Activated CD8-positive, alpha-beta T cell treated with anti-CD3 and anti-CD28 coated beads for 36 hours (primary cell): ENCODE measurements at places on chromosomes 16 and 17. TPM values are rescaled to one million over a fixed set of nuclear protein-coding genes. Genes with fewer than 3 reads are reported as not detected.
A peak's percentile ranks its signal among the peaks of the same experiment; 100 is the strongest.

GRCh38 chr17:58487589-58488427 is at the start of gene HSF5:
TSS of gene HSF5 (minus strand) at chr17:58488408. CDS start at chr17:58488274, 134 bp downstream.
- H3K36me3 ChIP-seq: peaks cover 41% of the 10 kb centered on the region
- peak; percentile 80 for DNase-seq
- peaks cover 18% of the 10 kb centered on the region for H3K4me1 ChIP-seq
- peak within 1 kb of the TSS; percentile 51 for H3K4me3 ChIP-seq

Gene CNP
- total RNA-seq: 54.5 TPM

DNA sequence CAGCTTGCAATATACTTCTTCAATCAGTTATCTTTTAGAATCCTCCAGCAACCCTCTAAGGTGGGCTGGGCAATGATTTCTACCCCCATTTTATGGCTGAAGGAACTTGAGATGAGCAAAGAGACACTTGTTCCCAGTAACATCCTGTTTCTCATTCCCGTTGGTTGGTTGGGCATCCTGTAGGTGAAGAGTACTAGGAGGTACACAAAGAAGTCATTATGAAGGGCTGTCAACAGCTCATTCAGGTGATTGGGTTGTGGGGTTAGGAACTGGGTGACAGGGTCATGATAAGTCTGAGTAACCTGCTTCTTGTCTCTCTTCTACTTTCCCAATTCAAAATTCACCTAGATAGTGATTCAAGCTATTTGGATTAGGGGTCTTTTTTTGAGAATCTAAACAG is 76.5 kb downstream of the MMD start:
- peaks cover 4% of the 10 kb centered on the region for H3K27me3 ChIP-seq
- H3K27ac ChIP-seq: no peak overlapping the region
- H3K36me3 ChIP-seq: no peaks in the 10 kb centered on the region

Gene UTS2R
- not detected for total RNA-seq

DNA sequence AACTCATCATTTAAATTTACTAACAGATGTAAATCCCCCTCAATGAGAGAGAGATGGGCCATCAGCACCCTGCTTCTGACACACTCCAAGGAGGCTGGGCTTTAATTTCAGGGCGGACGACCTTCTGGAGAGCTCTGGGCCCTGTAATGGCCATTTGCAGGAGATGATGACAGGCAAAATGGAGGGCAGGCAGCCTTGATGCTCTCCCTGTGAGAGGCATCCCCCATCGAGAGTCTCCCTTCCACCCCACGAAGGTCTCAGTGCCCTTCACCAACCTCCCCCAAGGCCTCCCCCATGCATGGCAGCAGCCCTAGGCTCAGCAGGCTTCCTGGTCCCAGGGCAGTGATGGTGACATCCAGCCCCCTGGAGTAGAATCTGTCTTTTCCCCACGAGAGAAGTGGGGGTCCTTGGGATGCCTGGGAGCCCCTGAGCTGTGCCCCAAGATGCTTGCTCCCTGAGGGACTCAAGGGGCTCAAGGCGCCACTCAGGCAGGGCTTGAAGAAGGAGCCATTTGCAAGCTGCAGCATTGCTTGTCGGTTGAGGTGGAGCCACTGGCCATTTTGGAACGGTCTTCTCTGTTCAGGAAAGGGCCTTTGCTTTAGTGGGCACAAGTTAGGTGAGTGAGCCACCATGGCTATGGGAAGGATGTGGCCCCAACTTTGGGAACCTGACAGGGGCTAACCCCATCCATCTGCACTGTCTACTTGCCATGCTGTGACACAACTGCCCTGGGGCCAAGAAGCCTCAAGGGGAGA is 82.6 kb downstream of the C16orf78 start:
- H3K4me1 ChIP-seq: peaks cover 4% of the 10 kb centered on the region
- H3K36me3 ChIP-seq: no peaks in the 10 kb centered on the region
- no peak overlapping the region for H3K27ac ChIP-seq
- H3K27me3 ChIP-seq: no peaks in the 10 kb centered on the region

DNA sequence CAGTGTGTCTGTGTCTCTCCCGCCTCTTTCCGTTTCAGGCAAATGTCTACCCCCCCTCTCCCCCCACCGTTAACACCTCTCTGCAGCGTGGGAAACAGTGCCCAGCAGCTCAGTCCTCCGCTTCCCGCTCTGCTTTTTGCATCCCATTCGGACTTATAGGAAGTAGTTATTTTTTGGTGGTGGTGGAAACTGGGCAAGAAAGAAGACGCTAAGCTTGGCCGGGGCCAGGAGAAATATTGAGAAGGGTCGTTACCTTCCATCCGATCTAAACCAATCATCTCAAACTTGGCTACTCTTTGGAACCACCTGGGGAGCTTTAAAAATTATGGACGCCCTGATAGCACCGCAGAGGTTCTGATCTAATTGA is 499 bp upstream of the HLF start:
- no peak overlapping the region for H3K27ac ChIP-seq
- no peak for DNase-seq

GRCh38 chr17:31256936-31257335 is 40.1 kb downstream of the OMG start:
- H3K36me3 ChIP-seq: peaks cover 3% of the 10 kb centered on the region
- no peak overlapping the region for H3K4me3 ChIP-seq
- H3K4me1 ChIP-seq: no peaks in the 10 kb centered on the region

Gene CDRT4
- total RNA-seq: 3.7 TPM

GRCh38 chr16:27822996-27823395 is 240.5 kb downstream of the GSG1L start:
- peaks cover 2% of the 10 kb centered on the region for H3K27me3 ChIP-seq
- H3K4me1 ChIP-seq: no peaks in the 10 kb centered on the region
- H3K27ac ChIP-seq: no peak overlapping the region
- no peaks in the 10 kb centered on the region for H3K36me3 ChIP-seq
- H3K4me3 ChIP-seq: no peak overlapping the region

- no peak overlapping the region for H3K4me3 ChIP-seq
- H3K27me3 ChIP-seq: peaks cover 33% of the 10 kb centered on the region
- H3K27ac ChIP-seq: no peak overlapping the region
- no peaks in the 10 kb centered on the region for H3K36me3 ChIP-seq
- H3K4me1 ChIP-seq: peaks cover 8% of the 10 kb centered on the region
- DNase-seq: no peak
These were observed 14.8 kb downstream of the NPTX1 start for GRCh38 chr17:80461528-80462160.

DNA sequence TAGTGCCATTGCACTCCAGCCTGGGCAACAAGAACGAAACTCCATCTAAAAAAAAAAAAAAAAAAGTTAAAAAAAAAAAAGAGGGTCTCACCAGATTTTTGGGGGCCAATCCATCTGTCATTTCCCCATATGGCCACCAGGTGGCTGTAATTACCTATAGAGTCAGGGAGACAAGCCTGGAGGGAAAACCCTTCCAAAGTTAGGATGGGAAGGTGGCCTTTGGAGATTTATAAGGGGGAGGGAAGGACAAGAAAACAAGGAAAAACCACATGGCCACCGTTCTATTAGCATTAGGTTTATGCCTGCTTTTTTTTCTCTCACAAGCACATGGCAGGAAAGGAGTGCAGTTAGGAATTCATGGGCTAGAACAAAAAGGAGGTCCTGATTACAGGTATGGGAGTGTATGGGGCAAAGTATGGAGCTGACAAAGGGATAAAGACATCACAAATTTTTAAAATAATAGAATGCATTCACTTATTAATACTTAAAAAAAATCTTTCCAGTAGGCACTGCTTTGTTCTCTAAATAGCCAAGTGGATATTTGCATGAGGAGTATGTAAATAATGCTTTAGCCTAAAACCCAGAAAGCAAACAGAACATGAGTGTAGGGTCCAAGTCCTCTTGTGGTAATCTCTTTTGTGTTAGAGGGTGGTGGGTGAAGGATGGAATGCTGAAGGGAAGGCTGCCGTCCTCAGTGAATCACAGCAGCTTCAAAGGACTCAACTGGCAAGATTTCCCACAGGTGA is 5.1 kb downstream of the CYB5D1 start:
- H3K4me3 ChIP-seq: no peak overlapping the region
- H3K27me3 ChIP-seq: no peaks in the 10 kb centered on the region
- H3K4me1 ChIP-seq: peaks cover 33% of the 10 kb centered on the region

DNA sequence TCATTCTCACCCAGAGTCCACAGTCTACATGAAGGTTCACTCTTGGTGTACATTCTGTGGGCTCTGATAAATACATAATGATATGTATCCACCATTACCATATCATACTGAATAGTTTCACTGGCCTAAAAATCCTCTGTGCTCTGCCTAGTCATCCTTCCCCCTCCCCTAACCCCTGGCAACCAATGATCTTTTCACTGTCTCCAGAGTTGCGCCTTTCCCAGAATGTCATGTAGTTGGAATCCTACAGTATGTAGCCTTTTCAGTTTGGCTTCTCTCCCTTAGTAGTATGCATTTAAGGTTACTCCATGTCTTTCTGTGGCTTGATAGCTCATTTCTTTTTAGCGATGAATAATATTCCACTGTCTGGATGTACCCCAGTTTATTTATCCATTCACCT is 101.3 kb downstream of the NOG start:
- no peaks in the 10 kb centered on the region for H3K36me3 ChIP-seq
- no peak overlapping the region for H3K4me3 ChIP-seq
- H3K4me1 ChIP-seq: no peaks in the 10 kb centered on the region
- H3K27ac ChIP-seq: no peak overlapping the region

Gene CTRB2
- not detected for total RNA-seq

Gene DHX40
- total RNA-seq: 24.7 TPM

Gene CDH13
- not detected for total RNA-seq

Gene TRAF4
- 151 TPM for total RNA-seq

DNA sequence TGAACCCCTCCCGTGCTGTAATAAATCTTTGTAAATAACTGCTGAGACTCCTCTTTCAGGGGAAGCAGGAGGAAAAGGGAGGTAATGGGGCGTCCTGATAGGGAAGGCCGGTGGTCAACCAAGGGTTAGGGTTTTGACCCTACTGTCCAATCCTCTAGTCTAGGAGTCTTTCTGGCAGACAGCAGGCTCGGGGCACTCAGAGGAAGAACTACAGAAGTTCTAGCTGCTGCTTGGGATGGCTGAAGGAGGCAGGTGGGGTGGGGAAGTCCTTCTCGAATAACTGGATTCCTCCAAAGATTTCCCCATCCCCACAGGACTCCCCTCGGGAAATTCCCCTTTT is 387 bp upstream of the STARD3 start:
- peaks cover 40% of the 10 kb centered on the region for H3K4me1 ChIP-seq
- DNase-seq: peak; percentile 27
- peaks cover 5% of the 10 kb centered on the region for H3K36me3 ChIP-seq
- no peaks in the 10 kb centered on the region for H3K27me3 ChIP-seq
- peak overlapping the region; percentile 90 for H3K4me3 ChIP-seq
- H3K27ac ChIP-seq: peak overlapping the region; percentile 87

Gene STH
- total RNA-seq: not detected

Gene LDHD
- total RNA-seq: not detected

DNA sequence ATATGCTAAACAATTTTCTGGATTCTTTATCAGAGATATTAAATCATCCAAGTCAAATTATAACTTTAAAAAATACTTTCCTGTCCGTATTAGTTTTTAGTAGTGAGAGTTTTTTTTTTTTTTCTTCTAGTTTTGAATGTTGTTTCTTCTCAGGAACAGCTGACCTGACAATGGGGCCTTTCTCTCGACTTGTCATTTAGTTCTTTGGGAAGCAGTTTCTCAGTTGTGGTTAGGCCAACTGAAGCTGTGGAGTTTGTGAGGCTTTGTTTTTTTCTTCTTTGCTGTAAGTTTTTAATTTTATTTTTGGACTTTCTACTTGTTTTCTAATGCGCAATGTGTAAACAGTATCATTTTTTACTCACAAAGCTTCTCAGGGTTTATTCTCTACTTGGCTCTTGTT is 140.8 kb downstream of the FTO start:
- no peak overlapping the region for H3K4me3 ChIP-seq
- H3K27ac ChIP-seq: no peak overlapping the region
- H3K27me3 ChIP-seq: no peaks in the 10 kb centered on the region
